G401 (cell line): ENCODE measurements at places on chromosomes 5 and 9.

DNA sequence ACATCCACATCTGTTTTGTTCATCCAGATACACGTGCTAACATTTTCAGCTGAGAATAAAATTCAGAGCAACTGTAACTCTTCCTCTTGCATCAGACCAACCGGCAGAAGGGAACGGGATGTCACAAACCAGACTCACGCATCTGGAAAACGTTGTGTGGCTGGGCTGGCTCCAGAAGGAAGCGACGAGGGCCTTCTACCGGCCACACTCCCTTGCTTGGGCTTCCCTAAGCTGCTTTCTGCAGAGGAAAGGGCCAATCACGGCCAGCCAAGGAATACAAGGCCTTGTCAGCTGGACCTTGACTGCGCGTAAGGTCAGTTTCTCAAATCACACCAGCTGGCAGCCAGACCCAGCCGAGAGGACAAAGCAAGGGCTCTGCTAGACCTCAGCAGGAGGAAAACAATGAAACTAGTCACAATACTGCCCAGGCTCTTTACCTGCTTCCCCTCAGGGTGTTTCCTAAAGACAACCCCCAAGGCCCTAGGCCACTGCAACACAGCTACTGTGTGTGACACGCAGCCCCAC lies 106.1 kb downstream of the THBS4 start:
- DNase-seq, result peak; percentile 10

GRCh38 chr5:33891788-33892619 lies at the start of gene ADAMTS12:
ADAMTS12 (minus strand) TSS chr5:33891990; CDS start chr5:33891856, 134 bp downstream.
- DNase-seq, result no peak

DNA sequence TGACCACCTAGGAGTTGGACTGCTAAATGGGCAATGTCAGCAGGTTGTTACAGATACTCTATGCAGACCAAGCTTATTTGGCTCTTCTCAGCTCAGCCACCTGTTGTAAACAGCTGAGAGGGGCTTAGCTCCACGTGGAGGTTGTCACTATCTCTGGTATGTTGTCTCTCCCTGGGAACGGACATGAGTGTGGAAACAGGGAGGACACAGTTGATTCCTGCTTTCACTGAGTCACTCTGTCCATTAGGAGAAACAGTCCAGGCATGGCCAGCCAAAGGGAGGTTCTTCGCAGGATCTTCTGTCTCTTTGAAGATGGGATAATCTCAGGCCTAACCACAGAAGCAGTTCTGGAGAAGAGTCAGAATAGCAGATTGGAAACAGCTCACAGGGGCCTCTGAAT lies 121.2 kb downstream of the PALM2AKAP2 start:
- no peak for DNase-seq

DNA sequence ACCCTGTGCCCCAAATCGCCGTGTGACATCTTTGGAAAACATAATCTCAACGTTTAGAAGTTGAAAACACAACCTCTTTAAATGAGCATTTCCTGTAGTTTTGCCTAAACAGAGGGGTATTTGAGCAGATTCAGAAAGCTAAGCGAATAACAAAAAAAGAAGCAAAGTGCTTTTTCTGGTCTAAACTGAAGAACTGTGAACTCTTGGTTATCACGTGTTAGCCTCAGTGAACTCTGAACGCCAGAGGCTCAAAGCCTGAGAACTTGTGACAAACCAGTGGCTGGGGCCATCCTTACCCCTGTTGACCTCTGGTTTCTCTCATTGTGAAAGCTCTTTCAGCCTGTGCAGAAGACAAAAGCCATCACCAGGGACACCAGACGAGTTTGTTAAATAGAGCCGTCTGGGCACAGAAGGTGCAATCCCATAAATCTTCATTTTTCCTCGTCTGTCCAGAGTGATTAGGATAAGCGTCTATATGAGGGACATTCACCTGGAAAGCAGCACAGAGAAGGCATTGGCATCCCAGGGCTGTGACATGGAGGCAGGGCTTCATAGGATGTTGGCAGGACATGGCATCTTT lies 61.4 kb upstream of the ICE1 start:
- no peak for DNase-seq

DNA sequence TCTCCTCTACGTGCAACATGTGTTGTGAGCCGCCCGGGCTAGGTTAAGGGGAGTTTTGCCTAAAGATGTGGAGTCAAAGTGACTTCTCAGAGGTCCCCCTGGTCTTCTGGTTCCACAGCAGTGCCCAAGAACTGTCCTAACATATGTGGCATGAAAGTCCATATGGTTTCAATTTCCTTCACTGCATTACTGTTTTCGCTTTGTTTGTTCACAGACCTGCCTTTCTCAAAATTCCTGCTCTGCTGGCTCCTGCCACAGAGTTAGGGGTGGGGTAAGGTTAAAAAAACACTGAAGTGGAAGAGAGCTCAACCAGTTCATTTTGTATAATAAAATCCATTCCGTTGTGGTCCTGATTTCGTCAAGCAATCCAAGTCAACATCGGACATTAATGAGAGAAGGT lies 289.4 kb downstream of the DMAC1 start:
- no peak for DNase-seq

GRCh38 chr5:74052441-74053221 lies 426.6 kb downstream of the ARHGEF28 start:
- DNase-seq, result no peak

DNA sequence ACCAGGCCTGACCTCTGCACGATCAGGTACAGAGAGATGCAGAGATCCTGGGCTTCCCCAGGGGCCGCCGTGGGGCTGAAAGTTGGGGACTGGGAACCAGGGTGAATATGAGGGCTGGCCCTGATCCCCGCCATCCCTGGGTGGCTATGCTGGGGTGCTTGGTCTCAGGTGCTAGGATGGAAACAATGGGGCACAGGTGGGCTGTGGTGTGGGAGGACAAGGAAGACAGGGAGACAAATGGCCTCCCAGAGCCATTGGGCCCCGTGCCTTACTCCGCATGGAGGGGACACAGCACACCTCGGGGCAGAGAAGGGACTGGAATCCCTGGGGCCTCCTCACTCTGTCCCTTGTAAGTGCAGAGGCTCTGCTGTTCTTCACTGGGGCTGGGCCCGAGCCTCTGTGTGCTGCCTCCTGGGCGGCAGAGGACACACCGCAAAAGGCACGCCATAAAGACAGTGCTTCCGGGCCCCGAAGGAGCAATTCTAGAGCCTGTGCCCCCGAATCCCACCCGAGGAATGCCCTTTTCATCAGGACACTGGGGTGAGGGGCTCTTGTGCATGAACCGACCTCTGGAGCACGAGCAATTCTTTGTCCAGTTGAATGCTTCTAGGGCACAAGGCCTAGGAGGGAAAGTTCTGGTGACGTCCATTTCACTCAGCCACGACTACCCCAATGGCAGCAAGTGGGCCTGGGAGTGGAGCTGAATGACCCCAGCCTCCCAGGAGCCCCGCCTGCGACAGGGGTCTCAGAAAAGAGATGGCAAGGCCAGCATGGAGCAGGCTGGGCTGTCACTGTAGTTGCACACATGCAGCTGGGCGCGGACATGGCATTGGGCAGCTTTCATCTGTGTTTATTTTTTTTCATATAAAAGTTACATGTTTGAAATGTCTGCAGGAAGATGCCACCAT lies 30.9 kb downstream of the PRRT1B start:
- no peak for DNase-seq

GRCh38 chr5:10577371-10578292 lies 13.8 kb downstream of the ANKRD33B start:
- DNase-seq, result no peak

DNA sequence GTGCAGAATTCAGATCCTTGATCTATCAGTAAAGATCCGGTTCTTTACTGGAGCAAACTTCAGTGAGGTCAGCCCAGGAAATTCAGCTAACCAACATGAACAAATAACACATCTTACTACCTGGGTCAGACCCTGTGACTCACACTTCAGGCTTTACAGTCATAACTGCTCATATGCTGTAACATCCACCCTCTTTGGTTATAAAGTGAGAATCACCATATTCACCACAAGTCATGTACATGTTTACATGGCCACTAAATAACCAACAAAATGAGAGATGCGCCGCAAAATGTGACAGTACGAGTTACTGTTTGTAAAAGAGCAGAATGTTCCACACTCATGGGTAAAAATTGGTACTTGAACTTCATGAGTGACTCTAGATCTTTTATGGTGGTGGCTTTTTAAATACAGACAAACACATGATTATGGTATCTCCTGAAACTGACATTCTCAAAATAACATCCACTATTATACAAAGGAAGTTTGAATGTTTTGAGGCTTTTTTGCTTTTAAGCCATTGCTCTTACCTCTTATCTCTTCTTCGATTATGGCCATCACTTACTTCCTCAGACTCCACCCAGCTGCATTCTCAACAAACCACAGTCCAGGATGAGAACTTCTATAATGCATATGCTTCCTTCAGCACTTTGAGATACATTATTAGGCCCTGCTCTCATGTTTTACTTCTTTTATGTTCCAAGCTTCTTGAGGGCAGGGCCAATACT lies 516.6 kb downstream of the RAB3C start:
- DNase-seq, result no peak

GRCh38 chr5:96330530-96331140 lies 102.4 kb downstream of the PCSK1 start:
- no peak for DNase-seq

DNA sequence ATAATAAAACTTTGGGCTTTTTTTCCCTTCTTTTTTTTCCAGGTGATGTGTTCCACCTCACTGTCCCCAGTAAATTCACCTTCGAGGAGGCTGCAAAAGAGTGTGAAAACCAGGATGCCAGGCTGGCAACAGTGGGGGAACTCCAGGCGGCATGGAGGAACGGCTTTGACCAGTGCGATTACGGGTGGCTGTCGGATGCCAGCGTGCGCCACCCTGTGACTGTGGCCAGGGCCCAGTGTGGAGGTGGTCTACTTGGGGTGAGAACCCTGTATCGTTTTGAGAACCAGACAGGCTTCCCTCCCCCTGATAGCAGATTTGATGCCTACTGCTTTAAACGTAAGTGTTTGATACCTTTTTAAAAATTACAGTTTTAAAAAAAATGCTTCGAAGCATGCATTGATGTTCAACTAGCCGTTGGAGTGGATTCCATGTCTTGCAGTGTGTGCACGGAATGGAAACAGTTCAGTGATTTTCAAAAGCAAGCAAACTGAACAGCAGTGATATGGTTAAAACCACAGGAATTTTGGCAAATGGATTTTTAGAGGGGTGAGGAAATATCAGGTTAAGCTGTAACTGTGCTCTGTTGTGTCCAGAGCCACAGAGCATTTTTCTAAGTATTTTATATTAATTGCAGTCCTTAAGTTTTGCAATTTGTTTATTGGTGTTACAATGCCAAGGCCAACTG lies 40.7 kb downstream of the VCAN start:
- DNase-seq, result no peak

DNA sequence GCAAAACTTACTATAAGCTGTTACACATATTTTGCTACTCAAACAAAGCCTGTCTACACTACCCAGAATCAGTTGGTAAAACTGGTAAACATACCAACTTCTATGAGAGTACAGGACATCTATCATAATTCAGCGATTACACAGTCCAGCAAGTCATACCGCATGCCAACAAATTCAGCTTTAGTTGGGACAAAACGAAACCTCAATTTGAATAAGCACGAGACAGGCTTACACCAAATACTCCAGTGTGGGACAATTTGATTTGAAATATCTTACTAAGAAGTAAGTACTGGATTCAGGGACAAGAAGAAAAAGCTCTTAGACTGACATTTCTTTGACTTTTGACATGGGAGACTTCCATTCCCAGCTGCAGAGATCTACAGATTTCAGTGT lies 2.0 kb downstream of the NRG2 start:
- DNase-seq, result no peak

DNA sequence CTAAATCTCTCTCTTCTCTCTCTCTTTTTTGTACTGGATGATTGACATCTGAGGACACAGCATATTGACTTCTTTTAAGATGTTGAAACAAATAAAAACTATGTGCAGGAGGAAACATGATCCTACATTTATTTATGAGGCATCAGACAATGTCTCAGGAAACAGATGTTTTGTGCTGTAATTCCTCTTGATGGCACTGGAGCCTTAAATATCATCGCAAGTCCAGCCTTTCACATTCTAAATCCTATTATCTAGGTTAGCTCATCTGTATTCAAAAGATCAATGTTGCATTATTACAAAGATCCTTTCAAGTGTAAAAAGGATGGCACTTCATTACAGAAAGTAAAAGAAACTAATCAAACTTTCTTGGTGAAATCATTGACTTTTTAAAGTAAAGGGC lies 63.9 kb downstream of the MAT2B start:
- DNase-seq, result no peak

- peak; percentile 82 for DNase-seq
Observed at GRCh38 chr9:127612939-127613582, 984 bp downstream of the STXBP1 start.

DNA sequence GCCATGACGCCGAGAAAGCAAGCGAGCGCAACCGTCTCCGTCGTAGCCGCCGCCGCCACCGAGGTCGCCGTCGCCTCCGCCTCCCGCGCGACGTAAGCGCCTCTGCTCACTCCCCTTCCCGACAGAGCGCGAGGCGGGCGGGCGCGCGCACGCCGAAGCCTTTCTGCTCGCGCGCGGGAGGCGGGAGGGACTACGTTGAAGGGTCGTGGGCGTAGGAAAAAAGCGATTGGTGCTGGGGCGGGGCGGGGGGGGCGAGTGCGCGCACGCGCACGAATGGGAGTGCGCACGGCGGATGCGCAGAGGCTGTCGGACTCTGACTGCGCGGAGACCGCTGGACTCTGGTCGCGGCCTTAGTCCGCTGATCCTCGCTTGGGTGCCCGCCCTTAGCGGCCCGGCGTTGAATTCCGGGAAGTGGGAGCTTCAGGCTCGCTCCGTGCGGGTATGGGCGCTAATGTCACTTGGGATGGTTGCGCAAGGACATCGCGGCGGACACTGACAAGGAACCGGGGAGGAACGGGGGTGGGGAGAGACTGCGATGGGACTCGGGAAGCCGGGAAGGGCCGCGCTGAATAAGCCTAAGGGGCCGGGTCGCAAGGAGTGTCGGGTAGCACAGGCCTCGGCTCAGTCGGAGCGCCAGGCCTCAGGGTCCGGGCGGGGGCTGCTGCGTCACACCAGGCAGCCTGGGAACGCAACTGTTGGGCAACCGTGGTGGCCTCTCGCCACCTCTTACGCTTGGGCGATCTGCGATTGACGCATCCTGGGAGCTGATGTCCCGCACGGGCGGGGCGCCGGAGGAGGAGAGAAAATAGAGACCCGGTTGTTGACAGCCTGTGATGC lies at the start of gene CHD1:
Gene CHD1 (minus strand): TSS at position 135 of the 837 bp plus-strand sequence. CDS start 2,621 bp downstream, outside the sequence.
- peak; percentile 95 for DNase-seq

DNA sequence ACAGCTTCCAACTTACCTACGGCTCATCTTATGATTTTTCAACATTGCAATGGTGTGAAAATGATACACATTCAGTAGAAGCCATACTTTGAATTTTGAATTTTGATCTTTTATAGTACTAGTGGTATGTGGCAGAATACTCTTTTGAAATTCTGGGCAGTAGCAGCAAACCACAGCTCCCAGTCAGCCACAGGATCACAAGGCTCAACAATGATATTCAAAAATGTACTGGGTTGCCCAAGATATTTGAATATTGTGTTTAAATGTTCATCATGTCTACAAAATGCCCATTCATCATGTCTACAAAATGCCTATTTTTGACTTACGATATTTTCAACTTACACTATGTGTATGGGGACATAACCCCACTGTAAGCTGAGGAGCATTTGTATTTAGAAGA lies 81.3 kb upstream of the PRR16 start:
- DNase-seq, result no peak

GRCh38 chr9:91522481-91522880 lies 98.8 kb upstream of the NFIL3 start:
- DNase-seq, result no peak
